ENCODE measurements at places on chromosomes 12 and 14.

- DNase-seq = no peak
Observed at GRCh38 chr14:33271891-33272290, 333.2 kb downstream of the NPAS3 start.

GRCh38 chr12:9646794-9647781 lies 22.4 kb upstream of the CLEC2D start:
- no peak for DNase-seq

- DNase-seq = peak; percentile 32
Observed at GRCh38 chr14:80955416-80955941, at the start of gene TSHR. TSS of gene TSHR (plus strand) at chr14:80955621. CDS start at chr14:80955681, 60 bp downstream.

DNA sequence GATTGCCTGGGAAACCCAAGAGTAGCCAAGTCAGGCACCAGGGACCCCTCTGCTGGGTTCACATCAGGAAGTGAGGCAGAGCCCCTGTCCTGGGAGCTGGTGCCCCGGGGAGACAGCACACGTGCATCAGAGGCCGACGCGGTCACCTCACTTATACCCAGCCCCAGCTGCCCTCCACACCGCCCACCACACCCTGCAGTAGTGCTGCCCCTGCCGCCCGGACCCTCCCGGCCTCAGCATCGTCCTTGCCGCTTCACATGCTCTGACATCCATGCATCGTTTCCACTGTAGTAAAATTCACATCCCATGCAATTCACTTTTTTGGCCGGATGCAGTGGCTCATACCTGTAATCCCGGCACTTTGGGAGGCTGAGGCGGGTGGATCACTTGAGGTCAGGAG lies 14.0 kb downstream of the MMP17 start:
- DNase-seq = no peak

- DNase-seq = peak; percentile 57
Observed at GRCh38 chr14:52314595-52315354, 663 bp downstream of the PTGER2 start.

- DNase-seq = no peak
Observed at GRCh38 chr14:36747411-36748184, 85.9 kb downstream of the PAX9 start.

GRCh38 chr12:131442337-131442918 lies 268.5 kb upstream of the SFSWAP start:
- DNase-seq = no peak

- DNase-seq = no peak
Observed at GRCh38 chr12:111785651-111786050, 18.9 kb downstream of the ALDH2 start.

GRCh38 chr12:119725523-119725922 lies 57.6 kb downstream of the PRKAB1 start:
- DNase-seq = no peak

DNA sequence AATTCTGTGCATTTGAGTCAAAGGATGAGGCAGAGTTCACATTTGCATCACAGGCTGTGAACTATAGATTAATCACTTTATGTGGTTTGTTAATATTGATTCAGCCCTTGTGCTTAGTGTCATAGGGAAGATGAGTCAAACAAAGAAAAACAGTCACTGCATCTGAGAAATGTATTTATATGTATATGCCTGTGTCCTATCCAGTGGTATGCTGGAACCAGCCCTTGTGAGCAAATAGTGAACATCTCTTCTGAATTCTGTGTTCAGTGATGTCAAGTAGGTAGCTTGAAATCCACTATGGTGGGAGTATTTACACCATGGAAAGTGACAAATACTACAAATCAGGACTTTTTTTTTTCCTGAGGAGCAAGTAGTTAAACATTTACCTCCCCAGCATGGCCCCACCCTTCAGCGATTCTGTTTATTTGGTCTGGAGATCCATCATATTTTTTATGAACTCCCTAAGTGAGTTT lies 128.5 kb downstream of the HMGA2 start:
- no peak for DNase-seq
